CMK (cell line): ENCODE measurements at places on chromosomes 3 and 15.

DNA sequence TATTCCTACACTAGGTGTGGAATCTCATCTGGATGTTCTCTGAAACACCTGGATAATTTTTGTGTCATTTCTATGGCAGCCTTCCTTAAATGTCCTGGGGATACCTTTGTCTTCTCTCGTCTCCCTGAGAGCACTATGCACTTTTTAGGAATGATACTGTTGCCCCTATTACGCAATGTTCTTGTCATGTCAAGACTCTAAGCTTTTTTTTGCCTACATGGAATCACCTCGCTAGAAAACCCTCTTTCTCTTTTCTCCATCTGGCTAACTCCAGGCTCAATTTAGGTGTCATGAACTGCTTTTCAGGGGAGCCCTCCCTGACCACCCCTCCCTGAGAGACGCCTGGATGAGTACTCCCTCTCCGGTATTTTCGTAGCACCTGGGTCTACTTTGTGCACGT lies 81.3 kb downstream of the SOX2 start:
- DNase-seq: no peak

DNA sequence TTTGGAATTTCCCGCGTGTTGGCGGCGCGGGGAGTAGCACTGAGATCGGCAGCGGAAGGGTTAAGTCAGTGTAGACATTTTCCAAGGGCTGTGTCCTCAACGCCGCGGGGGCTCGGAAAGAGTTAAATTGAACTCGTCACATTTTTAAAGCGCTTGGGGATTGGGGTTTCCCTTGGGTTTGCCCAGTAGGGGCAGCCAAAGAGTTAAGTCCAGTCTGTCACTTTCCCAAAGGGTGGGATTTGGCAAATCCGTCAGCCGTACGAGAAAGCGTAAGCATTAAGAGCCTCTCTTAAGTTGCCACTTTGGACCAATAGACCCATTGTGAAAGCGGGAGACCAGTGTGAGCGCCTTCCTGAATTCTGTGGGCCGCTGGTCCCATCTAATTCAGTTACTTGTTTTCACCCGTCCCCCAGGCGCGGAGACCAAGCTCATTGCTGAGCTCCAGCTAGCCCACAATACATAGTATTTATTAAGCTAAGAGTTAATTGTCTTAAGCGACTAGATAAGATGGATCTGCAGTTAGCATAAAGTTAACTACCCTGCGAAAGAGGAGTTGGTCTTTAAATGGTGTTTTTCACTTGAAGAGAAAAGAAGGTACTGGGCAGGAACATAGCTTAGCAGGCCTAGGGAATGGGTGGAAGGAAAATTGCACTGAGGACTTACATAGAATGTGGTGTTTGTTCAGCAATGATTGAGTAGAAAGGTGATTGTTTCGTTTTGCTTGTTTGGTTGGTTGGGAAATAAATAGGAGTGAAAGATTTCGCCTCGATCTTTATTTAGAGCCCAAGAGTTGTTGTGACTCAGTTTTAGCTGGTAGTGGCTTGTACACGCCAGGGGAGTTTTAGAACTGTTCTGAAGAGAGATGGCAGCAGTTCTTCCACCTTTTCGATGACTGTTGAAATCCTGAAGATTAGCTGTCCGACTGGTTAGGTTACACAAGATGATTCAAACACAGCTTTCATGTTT lies 932 bp downstream of the ARL8B start:
- no peak for DNase-seq

DNA sequence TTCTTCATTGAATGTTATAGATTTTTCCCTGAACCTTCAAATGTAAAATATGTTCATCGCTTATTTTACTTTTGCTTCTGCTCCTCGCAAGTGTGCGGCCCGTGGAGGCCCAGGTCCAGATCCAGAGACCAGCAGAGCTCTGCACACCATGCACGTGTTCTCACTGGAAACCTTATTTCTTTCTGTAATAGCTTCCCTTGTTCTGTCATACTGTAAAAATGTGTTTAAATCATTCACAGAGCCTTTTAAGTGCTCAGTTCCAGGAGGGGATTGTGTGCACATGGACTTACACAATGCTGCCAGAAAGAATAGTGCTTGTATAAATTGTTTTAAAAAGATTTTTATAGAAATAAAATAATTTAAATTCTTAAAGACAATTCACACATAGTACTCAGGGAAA lies 359.3 kb downstream of the GABRG3 start:
- no peak for DNase-seq

DNA sequence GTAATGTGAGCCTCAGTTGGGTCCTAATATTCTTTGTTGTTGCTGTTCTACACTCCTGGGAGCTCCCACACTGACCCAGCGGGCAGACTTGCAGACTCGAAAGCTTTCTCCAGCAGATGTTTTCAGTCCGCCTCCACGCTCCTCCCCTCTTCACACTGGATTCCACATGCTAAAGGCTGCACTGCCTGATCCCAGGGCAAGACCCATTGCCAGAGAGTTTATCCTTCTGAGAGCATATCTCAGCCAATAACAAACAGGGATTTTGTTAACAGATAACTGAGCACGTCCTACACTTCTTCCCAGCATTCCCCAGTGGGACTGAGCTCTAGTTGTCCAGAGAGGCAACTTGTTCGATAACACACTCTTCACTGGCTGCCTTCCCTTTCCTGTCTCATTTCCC lies 8.0 kb upstream of the COL6A6 start:
- DNase-seq: no peak

DNA sequence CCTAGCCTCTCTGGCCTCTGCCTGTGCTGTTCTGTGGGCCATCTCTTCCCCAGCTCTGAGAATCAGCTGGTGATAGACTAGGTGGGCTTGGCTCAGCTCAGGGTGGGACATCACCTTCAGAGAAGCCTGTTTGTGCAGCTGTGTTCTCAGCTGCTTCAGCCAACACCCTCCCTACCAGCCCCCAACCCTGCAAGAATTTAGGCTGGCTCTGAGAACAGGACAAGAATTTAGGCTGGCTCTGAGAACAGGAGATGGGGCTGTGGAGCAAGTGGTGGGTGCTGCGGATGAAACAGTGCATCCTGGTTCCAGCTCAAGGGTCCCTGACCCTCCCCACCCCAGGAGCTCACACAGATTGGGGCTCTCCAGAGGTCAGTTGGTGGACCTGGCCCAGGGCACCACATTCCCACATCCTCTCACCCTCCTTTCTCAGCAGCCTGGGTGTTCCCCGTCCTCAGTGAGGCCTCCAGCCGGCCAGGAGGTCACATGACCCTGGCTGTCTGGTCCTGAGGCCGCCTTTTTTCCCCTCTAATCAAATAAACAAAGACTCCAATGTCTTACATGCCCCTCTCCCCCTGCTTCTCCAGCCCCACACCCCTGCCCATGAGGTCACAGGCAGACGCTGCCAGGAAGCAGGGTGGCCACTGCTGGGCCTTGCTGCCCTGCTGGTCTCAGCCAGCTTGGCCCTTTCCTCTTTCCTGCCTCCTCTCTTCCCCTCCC lies 14.9 kb downstream of the PLEKHO2 start:
- DNase-seq: no peak

DNA sequence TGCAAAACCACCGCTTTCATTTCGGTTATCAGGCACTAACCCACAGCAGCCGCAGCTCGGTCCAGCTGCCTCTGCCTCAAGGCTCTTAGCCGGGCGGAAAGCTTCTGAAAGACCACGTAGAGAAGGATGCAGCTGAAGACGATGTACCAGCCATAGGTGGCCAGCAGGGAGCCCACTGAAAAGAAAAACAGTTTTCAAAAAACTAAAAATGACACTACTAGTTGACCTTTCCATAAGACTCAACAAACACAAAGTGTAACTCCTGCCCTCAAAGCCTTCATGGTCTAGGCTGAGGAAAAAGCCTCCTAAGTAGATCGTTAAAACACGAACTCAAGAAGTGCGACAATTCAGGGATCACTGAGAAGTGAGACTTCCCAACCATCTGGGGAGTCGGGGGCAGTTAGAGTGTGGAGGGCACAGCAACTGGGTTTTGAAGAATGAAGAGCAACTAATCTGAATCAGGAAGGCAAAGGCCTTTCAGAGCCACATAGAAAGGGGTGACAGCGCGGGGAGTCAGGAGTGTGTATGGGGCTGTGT lies 716 bp downstream of the SELENOS start:
- no peak for DNase-seq

- no peak for DNase-seq
These were observed 256.7 kb downstream of the EDEM1 start for GRCh38 chr3:5444253-5444652.

DNA sequence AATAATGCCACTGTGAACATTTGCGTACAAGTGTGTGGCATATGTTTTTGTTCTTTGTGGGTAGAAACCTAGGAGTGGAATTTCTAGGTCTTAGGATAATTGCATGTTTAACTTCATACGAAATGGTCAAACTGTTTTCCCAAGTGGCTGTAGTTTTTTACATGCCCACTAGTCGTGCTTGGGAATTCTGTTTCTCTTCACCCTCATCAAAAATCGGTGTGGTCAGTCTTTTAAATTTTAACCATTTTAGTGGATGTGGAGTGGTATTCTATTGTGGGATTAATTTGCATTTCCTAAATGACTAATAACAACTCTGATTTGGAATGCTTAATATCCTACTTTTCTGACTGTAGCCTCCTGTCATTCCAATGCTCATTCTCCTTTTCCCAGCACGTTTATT lies 27.6 kb downstream of the ZFAND6 start:
- no peak for DNase-seq

GRCh38 chr15:90557186-90558084 lies 27.7 kb downstream of the CRTC3 start:
- DNase-seq: no peak

DNA sequence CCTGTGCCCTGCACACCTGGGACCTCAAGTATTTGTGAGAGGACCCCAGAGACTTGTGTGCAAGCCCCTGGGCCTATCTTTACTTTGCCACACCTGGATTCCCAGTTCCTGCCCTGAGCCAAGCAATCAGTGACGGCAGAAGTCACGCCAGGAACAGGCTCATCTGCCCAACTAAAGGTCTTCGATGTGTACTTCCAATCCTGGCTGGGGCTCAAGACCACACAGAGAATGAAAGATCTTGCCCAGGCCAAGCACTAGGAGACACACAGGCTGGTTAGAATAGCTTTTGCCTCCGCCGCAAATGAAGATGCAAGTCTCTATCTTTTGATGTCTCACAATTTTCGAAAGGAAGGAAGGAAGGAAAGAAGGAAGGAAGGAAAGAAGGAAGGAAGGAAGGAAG lies 228.8 kb downstream of the OCA2 start:
- no peak for DNase-seq

- DNase-seq: no peak
These were observed 121.2 kb upstream of the LINGO1 start for GRCh38 chr15:77753939-77754338.

GRCh38 chr3:20974396-20974795 lies 776.6 kb downstream of the ZNF385D start:
- DNase-seq: no peak

DNA sequence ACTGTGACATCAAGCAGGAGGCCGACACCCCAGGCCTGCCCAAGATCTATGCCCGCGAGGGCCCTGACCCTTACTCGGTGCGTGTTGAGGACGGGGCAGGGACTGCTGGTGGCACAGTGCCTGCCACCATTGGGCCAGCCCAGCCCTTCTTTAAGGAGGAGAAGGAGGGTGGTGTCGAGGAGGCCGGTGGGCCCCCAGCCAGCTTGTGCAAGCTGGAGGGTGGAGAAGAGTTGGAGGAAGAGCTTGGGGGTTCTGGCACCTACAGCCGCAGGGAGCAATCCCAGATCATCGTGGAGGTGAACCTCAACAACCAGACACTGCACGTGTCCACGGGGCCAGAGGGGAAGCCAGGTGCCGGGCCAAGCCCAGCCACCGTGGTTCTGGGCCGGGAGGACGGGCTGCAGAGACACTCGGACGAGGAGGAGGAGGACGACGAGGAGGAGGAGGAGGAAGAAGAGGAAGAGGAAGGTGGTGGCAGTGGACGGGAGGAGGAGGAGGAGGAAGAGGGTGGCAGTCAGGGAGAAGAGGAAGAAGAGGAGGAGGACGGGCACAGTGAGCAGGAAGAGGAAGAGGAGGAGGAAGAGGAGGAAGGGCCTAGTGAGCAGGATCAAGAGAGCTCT lies 5.4 kb downstream of the ZBTB47 start:
- no peak for DNase-seq

- no peak for DNase-seq
These were observed 237.7 kb upstream of the ARPP21 start for GRCh38 chr3:35401671-35402070.

- DNase-seq: no peak
These were observed 148.6 kb upstream of the STRIT1 start for GRCh38 chr3:155442072-155442471.

- DNase-seq: no peak
These were observed 29.1 kb downstream of the GPR15 start for GRCh38 chr3:98560911-98561310.

DNA sequence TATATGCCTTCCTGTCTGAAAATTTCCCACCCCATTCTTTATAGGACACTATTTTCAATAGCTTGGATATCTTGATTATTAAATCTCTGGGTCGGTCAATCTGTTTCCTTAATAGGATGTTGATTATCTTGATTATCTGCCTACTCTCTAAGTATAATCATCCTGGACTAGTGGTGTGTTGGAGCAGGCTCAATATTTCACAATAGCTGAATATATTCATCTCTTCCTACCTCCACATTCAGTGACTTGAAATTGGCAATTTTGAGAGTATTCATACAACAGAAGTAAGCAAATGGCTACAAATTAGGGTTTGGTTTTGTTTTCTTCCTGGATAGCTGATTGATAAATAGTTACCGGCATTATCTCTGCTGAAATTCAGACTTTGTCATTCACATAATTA lies 1162.6 kb downstream of the ROBO1 start:
- no peak for DNase-seq

GRCh38 chr3:28924744-28925360 lies 356.0 kb upstream of the RBMS3 start:
- no peak for DNase-seq

- no peak for DNase-seq
These were observed 318.6 kb downstream of the FGF12 start for GRCh38 chr3:192408647-192409200.

GRCh38 chr3:58754074-58754473 lies 87.5 kb upstream of the FAM3D start:
- DNase-seq: no peak

GRCh38 chr3:178969004-178969700 lies 102.5 kb downstream of the ZMAT3 start:
- DNase-seq: no peak

- DNase-seq: no peak
These were observed 196.7 kb upstream of the P2RY1 start for GRCh38 chr3:152638214-152638613.
